SHP77 (cell line): ENCODE measurements at places on chromosomes 1 and 21.

GRCh38 chr1:103129255-103129654, 20.9 kb upstream of the COL11A1 start:
- no peak for DNase-seq

GRCh38 chr1:87993051-87993450, 664.4 kb downstream of the LMO4 start:
- no peak for DNase-seq

- DNase-seq, result no peak
Observed at GRCh38 chr1:24553931-24554330, 2.0 kb upstream of the NCMAP start.

DNA sequence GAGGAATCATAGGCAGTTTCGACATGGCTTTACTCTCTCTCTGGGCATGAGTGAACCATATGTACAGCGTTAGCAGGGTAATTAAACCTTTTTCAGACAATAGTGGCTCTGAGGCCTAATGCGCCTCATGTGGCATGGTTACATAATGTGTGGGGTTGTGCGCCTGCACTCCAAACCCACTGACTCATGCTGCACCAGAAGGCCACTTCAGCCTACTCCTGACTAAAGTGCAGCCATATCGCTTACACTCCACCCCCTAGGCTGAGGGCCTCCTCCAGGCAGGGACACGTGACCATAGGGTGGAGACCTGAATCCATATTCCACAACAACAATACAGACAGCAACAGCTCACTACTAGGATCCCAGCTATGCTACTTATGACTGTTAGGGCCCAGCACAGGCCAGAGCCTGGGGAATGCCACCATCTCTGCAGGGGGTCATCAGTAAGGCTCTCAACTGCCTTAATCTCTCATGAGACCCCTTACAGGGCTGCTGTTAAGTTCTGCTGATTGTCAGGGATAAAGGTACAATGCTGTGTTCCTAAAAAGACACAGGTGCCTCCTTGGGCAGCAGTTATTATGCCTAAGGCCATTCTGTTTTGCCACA, 13.4 kb upstream of the ODF2L start:
- DNase-seq, result peak; percentile 20

- DNase-seq, result no peak
Observed at GRCh38 chr1:151352021-151352718, 5.1 kb upstream of the RFX5 start.

- DNase-seq, result no peak
Observed at GRCh38 chr1:81452693-81453366, 347.9 kb upstream of the ADGRL2 start.

DNA sequence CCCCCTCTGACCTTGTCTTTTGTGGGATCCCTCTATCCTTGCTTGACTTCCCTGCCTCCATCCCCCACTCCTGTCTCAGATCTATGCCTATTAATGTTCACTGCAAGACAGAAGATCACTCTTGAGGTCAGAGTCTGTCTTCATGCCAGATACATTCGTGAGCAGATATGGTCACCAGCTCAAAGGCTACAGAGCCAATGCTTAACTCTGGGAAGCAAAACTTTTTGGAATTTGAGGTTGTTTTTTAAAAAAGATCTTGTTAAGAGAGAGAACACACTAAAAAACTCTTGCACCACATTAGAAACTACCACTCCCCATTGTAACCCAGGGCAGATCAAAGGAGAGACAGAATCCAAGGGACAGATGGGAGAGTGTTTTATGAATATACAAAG, 17.1 kb upstream of the A3GALT2 start:
- no peak for DNase-seq
